ENCODE measurements at places on chromosomes 5 and 9.

DNA sequence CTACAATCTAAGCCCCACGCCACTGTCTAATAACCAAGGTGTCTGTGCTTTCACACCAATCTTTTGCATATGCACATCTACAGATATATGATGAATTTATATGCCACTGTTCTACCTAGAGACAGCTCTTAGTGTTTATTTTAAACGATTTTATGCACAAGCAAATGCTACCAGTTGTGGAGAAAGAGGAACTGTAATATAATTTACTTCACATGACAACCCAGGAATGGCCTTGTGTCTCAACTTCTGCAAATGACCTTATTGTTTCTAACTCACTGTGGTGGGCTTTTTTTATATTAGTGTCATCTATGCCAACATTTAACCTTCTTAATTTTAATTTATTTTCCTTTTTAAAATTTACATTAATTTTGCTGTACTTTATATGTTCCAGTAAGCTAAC, 531.1 kb upstream of the TLE4 start:
- no peak for DNase-seq

DNA sequence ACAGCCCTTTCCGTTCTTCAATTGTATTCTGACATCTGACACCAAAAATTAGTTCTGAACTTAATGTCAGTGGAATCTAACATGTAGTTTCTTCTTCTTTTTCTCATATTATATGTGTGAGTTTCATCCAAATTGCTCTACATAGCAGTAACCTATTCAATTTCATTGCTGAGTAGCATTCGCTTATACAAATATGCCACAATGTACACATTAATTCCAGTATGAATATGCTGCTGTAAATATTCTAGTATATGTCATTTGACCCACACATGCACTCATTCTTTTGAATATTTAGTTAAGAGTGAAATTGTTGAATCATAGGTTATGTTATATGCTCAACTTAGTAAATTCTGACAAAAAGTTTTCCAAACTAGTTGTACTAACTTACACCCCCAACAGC, 550.9 kb downstream of the CHSY3 start:
- DNase-seq: no peak

- DNase-seq: peak; percentile 23
These were observed 27.6 kb upstream of the CCDC112 start for GRCh38 chr5:115324021-115324420.

GRCh38 chr5:178383919-178384815, 151.6 kb upstream of the PHYKPL start:
- DNase-seq: no peak

- DNase-seq: no peak
These were observed 21.2 kb upstream of the VCAN start for GRCh38 chr5:83450183-83450966.

- DNase-seq: no peak
These were observed 39.3 kb downstream of the SPARC start for GRCh38 chr5:151647320-151647861.

DNA sequence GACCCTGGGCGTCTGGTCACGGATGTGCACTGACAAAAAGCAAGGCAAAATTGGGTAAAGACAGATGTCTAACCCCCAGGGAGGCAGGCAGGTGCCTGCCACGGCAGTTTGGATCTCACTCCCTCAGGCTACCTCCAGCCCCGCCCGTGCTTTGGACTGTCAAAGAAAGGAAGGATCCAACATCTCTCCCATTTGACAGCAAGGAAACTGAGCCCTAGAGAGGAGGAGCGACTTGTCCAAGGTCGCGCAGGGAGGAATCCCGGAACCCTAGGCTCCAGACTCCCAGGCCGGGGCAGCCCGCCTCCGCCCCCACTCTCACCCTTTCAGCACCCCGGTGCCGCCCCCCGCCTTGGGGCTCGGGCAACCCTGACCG, 376 bp downstream of the GOLGA1 start:
- no peak for DNase-seq

GRCh38 chr9:133953976-133954709, 38.0 kb downstream of the VAV2 start:
- DNase-seq: no peak

- DNase-seq: no peak
These were observed 263.9 kb downstream of the COX7C start for GRCh38 chr5:86881493-86882090.

- DNase-seq: peak; percentile 36
These were observed 141.1 kb downstream of the ACTBL2 start for GRCh38 chr5:57341380-57341979.

- DNase-seq: no peak
These were observed 938.1 kb downstream of the EFNA5 start for GRCh38 chr5:106732624-106733023.

GRCh38 chr5:18888821-18889220, 1099.2 kb downstream of the CDH18 start:
- DNase-seq: no peak

- no peak for DNase-seq
These were observed 24.0 kb upstream of the OCLN start for GRCh38 chr5:69468631-69469030.

- DNase-seq: no peak
These were observed 84.1 kb downstream of the SLIT3 start for GRCh38 chr5:169216866-169217265.

GRCh38 chr9:78572266-78572665, 275.3 kb downstream of the PSAT1 start:
- DNase-seq: no peak

- DNase-seq: no peak
These were observed 353.5 kb upstream of the RFX3 start for GRCh38 chr9:3879315-3879714.

GRCh38 chr9:130422546-130422945, 22.2 kb upstream of the ASS1 start:
- DNase-seq: no peak

DNA sequence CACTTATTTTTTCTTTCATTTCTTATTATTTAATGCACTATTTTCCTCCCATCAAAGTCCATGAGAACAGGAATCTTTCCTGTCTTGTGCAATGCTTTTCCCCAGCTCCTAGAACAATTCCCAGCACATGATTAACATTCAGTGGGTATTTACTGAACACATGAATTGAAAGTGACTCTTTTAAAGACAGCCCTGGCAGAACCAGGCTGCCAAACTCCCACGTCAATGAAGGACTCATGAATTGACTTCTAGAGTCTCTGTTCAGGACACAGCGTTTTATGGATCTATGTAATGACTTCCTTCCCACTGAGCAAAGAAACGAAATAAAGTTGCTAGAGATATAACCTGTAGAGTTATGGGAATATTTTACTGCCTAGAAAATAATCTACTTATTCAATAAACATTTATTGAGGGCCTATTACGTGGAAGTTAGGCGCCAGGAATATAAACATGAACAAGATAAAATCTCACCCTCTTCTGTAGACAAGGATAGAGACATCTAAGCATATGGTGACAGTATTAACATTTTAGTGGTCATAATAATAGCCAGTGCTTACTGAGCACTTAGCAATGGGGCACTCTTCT, 485.9 kb upstream of the KLF4 start:
- no peak for DNase-seq

DNA sequence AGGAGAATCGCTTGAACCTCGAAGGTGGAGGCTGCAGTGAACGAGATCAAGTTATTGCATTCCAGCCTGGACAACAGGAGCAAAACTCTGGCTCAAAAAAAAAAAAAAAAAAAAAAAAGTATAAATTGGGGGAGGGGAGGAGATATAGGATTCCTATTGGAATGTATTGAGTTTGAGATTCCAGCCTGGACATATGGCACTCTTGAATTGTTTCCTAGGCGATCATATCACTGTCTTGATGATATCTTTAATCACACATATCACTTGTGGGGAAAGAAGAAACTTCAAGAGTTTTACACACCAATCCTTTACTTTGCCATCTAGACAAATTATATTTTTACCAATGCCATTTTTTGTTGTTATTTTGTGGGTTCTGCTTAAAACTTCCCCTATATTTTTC, 42.4 kb downstream of the TMC1 start:
- no peak for DNase-seq

DNA sequence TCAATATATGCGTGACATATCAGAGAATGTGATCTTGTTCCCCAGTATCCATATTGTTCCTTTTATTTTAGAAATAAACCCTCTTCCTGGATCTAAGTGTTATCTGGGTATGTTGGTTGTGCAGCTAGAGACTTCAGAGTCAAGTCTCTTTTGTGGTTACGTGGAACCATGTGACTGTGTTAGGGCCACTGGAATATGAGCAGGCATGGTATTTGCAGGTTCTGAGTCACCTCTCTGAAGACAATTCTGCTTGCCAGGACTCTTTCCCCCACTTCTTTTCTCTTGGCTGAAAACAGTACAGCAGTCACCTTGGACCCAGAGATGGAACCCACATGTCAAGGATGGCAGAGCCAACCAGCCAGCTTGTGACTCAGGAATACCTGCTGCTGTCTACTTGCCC, 59.7 kb downstream of the ATP10B start:
- no peak for DNase-seq

DNA sequence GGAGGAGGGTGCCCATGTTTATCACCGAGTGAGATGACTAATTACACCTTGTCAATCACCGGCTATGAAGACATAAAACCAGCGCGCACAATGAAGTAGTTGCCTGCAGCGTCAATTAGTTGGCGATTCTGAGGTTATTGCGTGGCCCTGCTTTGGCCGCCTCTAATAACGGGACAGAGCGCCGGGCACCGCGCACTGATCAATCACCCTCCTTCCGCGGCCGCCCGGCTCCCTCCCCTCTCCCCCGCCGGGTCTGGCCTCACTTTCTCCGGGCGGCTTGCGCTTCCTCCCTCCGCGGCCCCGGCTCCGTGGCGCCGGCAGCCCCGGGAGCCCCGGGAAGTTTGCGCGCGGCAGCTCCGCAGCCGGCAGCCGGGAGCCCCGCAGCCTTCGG, 3.3 kb upstream of the LHX2 start:
- no peak for DNase-seq

- DNase-seq: peak; percentile 65
These were observed 80.5 kb downstream of the RAI14 start for GRCh38 chr5:34736445-34737115.

DNA sequence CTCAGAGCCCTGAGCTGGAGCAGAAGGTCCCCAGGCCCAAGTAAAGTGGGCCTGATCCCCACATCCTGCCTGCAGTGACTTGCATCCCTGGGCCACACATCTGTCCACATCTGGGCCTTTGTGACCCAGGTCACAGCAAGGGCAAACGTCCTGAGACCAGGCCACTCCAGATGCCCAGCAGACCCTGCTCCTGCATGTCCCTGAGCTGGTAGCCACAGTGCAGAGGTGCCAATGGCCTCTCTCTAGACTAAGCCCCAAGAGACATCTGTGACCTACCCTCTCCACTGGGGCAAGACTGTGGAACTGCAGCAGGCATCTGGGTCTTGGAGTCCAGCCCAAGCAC, 2.5 kb downstream of the FLT4 start:
- no peak for DNase-seq

GRCh38 chr9:3976865-3977613, 322.8 kb downstream of the GLIS3 start:
- DNase-seq: no peak

DNA sequence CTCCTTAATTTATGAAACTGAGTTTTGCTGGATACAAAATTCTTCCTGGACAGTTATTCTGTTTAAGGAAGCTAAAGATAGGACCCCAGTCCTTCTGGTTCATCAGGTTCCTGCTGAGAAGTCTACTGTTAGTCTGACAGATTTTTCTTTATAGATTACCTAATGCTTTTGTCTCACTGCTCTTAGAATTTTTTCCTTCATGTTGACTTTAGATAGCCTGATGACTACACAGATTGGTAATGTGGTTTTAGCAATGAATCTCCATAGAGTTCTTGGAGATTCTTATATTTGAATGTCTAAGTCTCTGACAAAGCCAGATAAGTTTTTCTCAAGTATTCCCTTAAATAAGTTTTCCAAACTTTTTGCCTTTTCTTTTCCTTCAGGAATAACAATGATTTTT, 419.7 kb downstream of the CDH10 start:
- DNase-seq: no peak

- no peak for DNase-seq
These were observed 32.5 kb upstream of the ALDOB start for GRCh38 chr9:101468116-101468515.

DNA sequence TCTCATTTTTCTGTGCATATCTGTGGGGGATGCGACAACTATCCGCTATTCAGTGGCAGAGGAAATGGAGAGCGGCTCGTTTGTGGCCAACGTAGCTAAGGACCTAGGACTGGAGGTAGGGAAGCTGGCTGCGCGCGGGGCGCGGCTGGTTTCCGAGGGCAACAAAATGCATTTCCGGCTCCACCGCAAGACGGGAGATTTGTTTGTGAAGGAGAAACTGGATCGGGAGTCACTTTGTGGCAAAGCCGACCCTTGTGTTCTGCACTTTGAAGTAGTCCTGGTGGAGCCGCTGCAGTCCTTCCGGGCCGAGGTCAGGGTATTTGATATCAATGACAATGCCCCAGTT, 320 bp downstream of the PCDHB1 start:
- no peak for DNase-seq

- DNase-seq: peak; percentile 22
These were observed 27.8 kb downstream of the TNFSF15 start for GRCh38 chr9:114777821-114778609.

- peak; percentile 60 for DNase-seq
These were observed 7.0 kb downstream of the SQSTM1 start for GRCh38 chr5:179827680-179828079.

- DNase-seq: no peak
These were observed 436 bp upstream of the EMB start for GRCh38 chr5:50441493-50441955.

- DNase-seq: peak; percentile 85
These were observed 12.0 kb downstream of the CTNNAL1 start for GRCh38 chr9:109001275-109001676.

DNA sequence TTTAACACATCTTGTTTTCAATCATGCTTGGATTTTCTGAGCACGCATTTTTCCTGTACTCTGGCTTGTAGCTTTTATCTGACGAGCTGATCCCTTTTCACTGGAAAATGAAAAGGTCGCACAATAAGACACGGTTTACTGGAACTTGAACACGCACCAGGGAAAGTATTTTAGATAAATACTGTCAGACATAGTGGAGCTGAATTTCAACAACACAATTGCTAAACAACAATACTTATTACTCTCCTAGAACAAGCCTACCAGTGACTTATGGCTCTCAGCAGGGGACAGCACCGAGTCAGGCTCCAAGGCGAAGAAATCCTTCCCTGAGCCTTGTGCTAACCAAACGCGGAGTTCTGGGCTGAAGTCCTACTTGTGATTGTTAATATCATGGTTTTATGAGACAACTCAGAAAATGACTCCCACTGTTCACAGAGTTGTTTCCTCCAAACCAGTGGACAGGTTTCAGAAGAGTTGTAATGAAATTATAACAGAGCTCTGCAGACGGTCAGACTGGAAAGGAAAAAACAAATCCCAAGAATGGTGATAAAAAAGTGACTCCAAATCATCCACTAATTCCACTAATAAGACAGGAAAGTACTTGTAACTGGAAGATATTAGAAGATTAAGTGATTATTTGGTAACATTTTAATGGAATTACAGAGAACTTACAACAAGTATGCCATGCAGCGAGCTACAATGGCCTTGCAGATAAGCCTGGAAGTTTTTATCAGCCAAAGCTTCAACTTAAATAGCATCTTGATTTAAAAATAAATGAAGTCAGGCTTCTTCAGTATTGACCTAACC, 359.6 kb downstream of the EBF1 start:
- peak; percentile 31 for DNase-seq
